Bronchial epithelial cell (primary cell): ENCODE measurements at places on chromosomes 5 and 9. TPM values are rescaled to one million over a fixed set of nuclear protein-coding genes. Genes with fewer than 3 reads are reported as not detected.

The FBP2 gene
- not detected in 2 replicates for total RNA-seq

The PCDHAC1 gene
- 1.6 and 1.7 TPM in 2 replicates for total RNA-seq

The CARTPT gene
- not detected in 2 replicates for total RNA-seq

The SNCAIP gene
- 0.26 TPM in 1 of 2 replicates, not detected in the other for total RNA-seq

The PRDM9 gene
- under 0.01 TPM in 1 of 2 replicates, not detected in the other for total RNA-seq

The BRINP1 gene
- 0.13 and 1.6 TPM in 2 replicates for total RNA-seq

The NAA35 gene
- total RNA-seq, result 26.0 and 26.3 TPM in 2 replicates

The SLC27A6 gene
- 0.13 and 1.1 TPM in 2 replicates for total RNA-seq

The SPATA31C1 gene
- total RNA-seq, result not detected in 2 replicates

The SHOC1 gene
- under 0.01 TPM in 2 replicates for total RNA-seq

The RMI1 gene
- 3.7 and 4.7 TPM in 2 replicates for total RNA-seq

The HOMER1 gene
- 20.5 and 40.3 TPM in 2 replicates for total RNA-seq

The PCDHGB7 gene
- 1.3 and 3.3 TPM in 2 replicates for total RNA-seq

The PNPLA7 gene
- total RNA-seq, result 0.26 TPM in 2 replicates

The WNK2 gene
- under 0.01 and 0.64 TPM in 2 replicates for total RNA-seq

The LRRC70 gene
- total RNA-seq, result 1.0 and 1.6 TPM in 2 replicates

The DOK3 gene
- 0.53 and 1.4 TPM in 2 replicates for total RNA-seq

The PDZD2 gene
- total RNA-seq, result 1.8 and 1.9 TPM in 2 replicates

The PPP3R2 gene
- not detected in 2 replicates for total RNA-seq

The AIF1L gene
- 2.6 and 7.7 TPM in 2 replicates for total RNA-seq

The NMUR2 gene
- total RNA-seq, result not detected in 2 replicates

The SCGB3A1 gene
- total RNA-seq, result not detected in 2 replicates

The BAAT gene
- total RNA-seq, result 0.13 and 0.26 TPM in 2 replicates

The RASGEF1C gene
- total RNA-seq, result under 0.01 TPM in 1 of 2 replicates, not detected in the other

The MAMDC4 gene
- 1.1 and 1.5 TPM in 2 replicates for total RNA-seq

The STPG3 gene
- not detected in 2 replicates for total RNA-seq
